ENCODE measurements at places on chromosomes 2 and 18.

- DNase-seq, result peak; percentile 77
These were observed 18.4 kb upstream of the REV1 start for GRCh38 chr2:99507937-99508818.

- no peak for DNase-seq
These were observed 282.1 kb upstream of the ID2 start for GRCh38 chr2:8399731-8400130.

DNA sequence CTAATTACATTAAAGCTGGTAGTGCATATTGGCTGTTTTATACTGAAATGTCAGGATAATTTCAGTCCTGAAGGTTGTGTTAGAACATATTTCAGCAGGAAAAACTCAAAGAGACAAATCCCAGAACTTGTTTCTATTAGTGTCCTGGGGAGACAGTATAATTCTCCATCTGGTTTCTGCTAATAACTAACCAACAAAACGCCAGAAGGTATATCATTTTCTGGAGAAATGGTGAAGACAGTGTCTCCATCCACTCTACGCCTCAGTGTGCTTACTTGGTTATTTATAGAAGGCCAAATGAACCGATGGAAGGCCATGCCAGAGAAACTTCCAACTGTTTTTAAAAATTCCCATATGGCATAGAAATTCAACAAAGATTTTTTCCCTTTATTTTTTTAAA lies 41.6 kb downstream of the GCA start:
- DNase-seq, result no peak

- no peak for DNase-seq
These were observed 37.7 kb downstream of the NETO1 start for GRCh38 chr18:72830109-72830508.

- DNase-seq, result no peak
These were observed 909 bp downstream of the NFATC1 start for GRCh38 chr18:79396431-79397246.
